Caco-2 (cell line): ENCODE measurements at places on chromosomes 6 and 20. TPM values are rescaled to one million over a fixed set of nuclear protein-coding genes. Genes with fewer than 3 reads are reported as not detected.

- DNase-seq = no peak
- no peak overlapping the region for H3K4me3 ChIP-seq
- H3K36me3 ChIP-seq = no peaks in the 10 kb centered on the region
- H3K4me1 ChIP-seq = no peaks in the 10 kb centered on the region
- H3K27me3 ChIP-seq = no peaks in the 10 kb centered on the region
Observed at GRCh38 chr6:99492092-99492491, 23.1 kb downstream of the USP45 start.

- no peak overlapping the region for H3K27ac ChIP-seq
- peaks cover 6% of the 10 kb centered on the region; the same call in 1 of the 2 replicates for H3K4me1 ChIP-seq
- H3K27me3 ChIP-seq = no peaks in the 10 kb centered on the region
- no peak for DNase-seq
- no peaks in the 10 kb centered on the region for H3K36me3 ChIP-seq
Observed at GRCh38 chr6:121630716-121631115, 195.3 kb downstream of the GJA1 start.

DNA sequence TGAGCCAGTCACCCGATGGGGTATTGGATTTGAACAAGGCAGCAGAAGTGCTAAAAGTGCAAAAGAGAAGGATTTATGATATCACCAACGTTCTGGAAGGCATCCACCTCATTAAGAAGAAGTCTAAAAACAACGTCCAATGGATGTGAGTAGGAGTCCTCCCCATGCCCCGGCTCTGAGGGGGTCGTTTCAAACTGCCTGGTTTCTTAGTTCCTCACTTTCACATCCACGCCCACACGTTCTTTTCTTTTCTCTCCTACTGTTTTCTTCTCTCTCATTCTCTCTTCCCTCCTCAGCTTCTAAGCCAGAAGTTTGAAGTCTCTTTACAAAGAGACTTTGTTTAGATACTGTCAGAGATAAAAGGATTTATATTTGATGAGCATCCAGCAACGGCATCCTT lies 53.0 kb upstream of the CDKAL1 start:
- no peak overlapping the region for H3K27ac ChIP-seq
- no peak for DNase-seq
- no peak overlapping the region for H3K4me3 ChIP-seq

DNA sequence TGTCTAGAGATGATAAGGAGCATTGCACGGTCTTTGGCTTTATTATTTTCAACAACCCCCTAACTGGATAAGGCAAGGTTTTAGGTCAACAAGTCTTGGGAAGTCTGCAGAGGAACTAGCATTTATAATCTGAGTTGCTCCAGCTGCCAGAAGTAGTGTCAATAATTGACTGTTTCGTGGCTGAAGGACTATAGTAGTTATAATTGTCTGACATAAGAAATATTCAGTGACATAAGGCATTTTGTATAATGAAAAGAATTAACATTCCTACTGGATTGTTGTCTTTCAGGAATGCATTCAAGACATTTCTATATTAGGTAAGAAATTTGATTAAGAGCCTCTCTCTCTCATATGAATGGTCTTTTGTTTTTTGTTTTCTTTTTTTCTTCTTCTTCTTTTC lies 136.9 kb upstream of the SGK1 start:
- no peak overlapping the region for H3K4me3 ChIP-seq
- H3K4me1 ChIP-seq = peaks cover 24% of the 10 kb centered on the region
- no peaks in the 10 kb centered on the region for H3K27me3 ChIP-seq
- no peaks in the 10 kb centered on the region for H3K36me3 ChIP-seq

GRCh38 chr20:57659517-57660180 lies 39.4 kb upstream of the ZBP1 start:
- no peaks in the 10 kb centered on the region for H3K27me3 ChIP-seq
- H3K27ac ChIP-seq = no peak overlapping the region
- no peaks in the 10 kb centered on the region for H3K4me1 ChIP-seq

DNA sequence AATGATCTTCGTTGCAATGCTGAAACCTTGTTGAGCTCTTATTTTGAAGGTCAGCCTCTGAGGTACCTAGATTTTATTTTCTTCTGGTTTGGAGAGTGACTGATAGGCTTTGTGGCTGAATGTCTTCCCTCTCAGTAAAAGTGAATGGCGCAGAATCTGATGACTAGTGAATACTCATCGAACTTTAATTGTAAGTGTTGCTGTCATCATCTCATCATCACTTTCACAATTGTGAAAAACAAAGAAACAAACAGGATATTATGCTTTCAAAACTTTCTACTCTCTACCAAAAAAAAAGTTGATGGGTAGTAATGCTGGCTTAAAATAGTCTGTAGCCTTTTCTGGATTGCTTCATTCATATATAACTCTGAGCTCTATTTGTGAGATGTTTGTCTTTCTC lies 239.5 kb upstream of the RAB32 start:
- no peak for DNase-seq
- H3K27me3 ChIP-seq = no peaks in the 10 kb centered on the region
- H3K4me1 ChIP-seq = no peaks in the 10 kb centered on the region

- no peak for DNase-seq
- H3K36me3 ChIP-seq = no peaks in the 10 kb centered on the region
- H3K4me1 ChIP-seq = no peaks in the 10 kb centered on the region
- no peak overlapping the region for H3K4me3 ChIP-seq
Observed at GRCh38 chr6:41878246-41878645, 16.9 kb downstream of the USP49 start.

DNA sequence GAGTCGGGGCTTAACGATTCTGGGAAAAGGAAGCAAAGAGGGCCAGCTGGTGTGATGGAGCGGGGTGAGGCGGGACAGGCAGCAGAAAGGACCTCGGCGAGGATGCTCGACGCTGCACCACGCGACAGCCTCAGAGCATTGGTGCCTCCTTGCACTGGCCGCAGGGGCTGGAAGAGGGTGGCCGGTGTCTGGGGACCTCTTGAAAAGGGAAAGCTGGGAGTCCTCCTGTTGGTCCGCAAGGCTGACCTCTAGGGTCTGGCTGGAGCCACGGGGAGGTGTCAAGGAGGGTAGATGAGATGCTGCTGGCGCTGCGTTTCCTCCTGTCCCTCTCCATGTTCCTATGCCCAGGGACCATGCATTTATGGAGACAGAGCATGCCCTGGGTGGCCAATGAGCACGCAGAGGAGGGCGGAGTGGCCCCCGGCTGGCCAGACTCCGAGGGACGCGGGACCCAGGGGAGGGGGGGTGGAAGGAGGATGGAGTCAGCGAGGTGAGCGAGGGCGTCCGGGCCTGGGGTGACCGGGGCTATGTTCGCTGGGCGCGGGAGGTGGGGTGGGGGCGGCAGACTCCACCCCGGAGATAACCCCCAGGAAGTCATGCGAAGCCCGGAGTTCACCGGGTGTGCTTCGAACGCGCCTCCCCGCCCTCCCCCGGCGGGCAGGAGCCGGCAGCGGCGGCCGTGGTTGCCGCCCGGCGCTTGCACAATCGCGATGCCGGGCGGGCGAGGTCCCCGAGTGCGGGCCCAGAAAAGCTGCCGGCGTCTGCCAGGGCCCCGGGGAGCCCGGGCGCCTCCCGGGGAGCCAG lies at the start of gene CYP24A1:
TSS of gene CYP24A1 (minus strand) at position 334 of the 804 bp plus-strand sequence. CDS start 407 bp downstream, outside the sequence.
- no peaks in the 10 kb centered on the region for H3K36me3 ChIP-seq
- H3K4me3 ChIP-seq = peak within 1 kb of the TSS; percentile 14
- peaks cover 13% of the 10 kb centered on the region for H3K27me3 ChIP-seq
- no peak within 1 kb of the TSS for H3K27ac ChIP-seq
- DNase-seq = no peak

- H3K4me3 ChIP-seq = no peak overlapping the region
- no peaks in the 10 kb centered on the region; the same call in 1 of the 2 replicates for H3K27me3 ChIP-seq
- DNase-seq = no peak
Observed at GRCh38 chr20:21682521-21682954, 22.9 kb upstream of the PAX1 start.

DNA sequence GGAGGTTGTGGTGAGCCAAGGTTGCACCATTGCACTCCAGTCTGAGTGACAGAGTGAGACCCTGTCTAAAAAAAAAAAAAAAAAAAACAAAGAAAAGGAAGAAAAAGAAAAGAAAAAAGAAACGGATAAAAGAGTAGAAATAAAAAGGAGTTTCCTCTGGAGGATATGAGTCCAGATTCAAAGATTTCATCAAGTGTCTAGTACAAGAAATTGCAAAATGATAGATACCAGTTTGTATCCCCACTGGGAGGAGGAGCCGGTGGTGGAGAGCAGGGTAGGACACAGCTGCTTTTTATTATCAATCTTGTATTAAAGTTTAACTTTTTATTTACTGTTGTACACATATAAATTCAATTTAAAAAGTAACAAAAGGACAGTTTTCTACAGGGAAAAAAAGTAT lies 113.9 kb downstream of the BMP7 start:
- H3K27me3 ChIP-seq = no peaks in the 10 kb centered on the region
- H3K27ac ChIP-seq = no peak overlapping the region
- no peaks in the 10 kb centered on the region for H3K36me3 ChIP-seq
- no peak overlapping the region for H3K4me3 ChIP-seq
- no peak for DNase-seq

DNA sequence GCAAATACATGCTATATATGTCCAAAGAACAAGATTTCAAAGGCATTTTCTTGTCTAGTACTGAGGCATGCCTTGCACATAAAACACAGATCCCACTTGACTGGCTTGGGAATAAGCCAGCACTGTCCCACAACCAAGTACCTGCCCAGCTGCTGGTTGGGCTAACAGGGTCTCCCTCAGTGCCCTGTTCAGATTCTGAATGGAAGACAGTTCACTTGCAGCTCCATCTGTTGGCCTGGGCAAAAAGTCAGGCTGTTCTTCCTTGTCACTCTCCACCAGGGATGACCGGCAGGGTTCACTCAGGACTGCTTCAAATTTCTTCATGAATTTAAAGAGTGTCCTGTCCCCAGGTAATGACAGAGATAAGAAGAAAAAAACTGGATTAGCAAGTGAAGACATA lies 44.4 kb upstream of the LYRM2 start:
- DNase-seq = no peak
- H3K27me3 ChIP-seq = no peaks in the 10 kb centered on the region
- no peak overlapping the region for H3K4me3 ChIP-seq

DNA sequence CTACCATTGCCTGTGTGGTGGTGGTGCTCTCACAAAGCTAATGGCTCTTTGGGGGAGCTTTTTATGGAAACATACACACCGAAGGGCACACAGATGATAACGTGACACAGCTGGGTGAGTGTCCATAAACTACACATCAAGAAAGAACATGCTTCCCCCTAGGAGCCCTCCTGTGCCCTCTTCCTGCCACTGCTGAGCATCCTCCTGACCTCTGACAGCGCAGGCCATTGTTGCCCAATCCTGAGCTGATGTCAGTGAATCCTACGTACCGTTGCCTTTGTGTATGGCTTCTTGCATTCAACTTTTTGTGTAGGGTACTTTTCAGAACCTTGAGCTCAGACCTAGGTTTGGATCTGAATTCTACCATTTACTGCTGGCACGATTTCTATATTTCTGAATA lies 65.8 kb upstream of the SLC22A1 start:
- no peaks in the 10 kb centered on the region for H3K27me3 ChIP-seq
- H3K27ac ChIP-seq = no peak overlapping the region
- H3K4me3 ChIP-seq = no peak overlapping the region
- no peaks in the 10 kb centered on the region for H3K4me1 ChIP-seq
- no peak for DNase-seq

GRCh38 chr20:54088430-54088829 lies 18.0 kb upstream of the BCAS1 start:
- peaks cover 6% of the 10 kb centered on the region; the same call in 1 of the 2 replicates for H3K4me1 ChIP-seq
- DNase-seq = no peak
- H3K27me3 ChIP-seq = no peaks in the 10 kb centered on the region
- no peak overlapping the region for H3K27ac ChIP-seq
- H3K4me3 ChIP-seq = no peak overlapping the region

- no peak overlapping the region for H3K4me3 ChIP-seq
- DNase-seq = no peak
- H3K4me1 ChIP-seq = peaks cover 8% of the 10 kb centered on the region; the same call in 1 of the 2 replicates
Observed at GRCh38 chr20:3161316-3162079, 1.8 kb upstream of the FASTKD5 start.

GRCh38 chr20:58160451-58161061 lies 67.9 kb downstream of the ANKRD60 start:
- no peaks in the 10 kb centered on the region for H3K4me1 ChIP-seq
- H3K27ac ChIP-seq = no peak overlapping the region
- H3K27me3 ChIP-seq = peaks cover 1% of the 10 kb centered on the region; the same call in 1 of the 2 replicates
- no peaks in the 10 kb centered on the region for H3K36me3 ChIP-seq
- DNase-seq = no peak
- no peak overlapping the region for H3K4me3 ChIP-seq

DNA sequence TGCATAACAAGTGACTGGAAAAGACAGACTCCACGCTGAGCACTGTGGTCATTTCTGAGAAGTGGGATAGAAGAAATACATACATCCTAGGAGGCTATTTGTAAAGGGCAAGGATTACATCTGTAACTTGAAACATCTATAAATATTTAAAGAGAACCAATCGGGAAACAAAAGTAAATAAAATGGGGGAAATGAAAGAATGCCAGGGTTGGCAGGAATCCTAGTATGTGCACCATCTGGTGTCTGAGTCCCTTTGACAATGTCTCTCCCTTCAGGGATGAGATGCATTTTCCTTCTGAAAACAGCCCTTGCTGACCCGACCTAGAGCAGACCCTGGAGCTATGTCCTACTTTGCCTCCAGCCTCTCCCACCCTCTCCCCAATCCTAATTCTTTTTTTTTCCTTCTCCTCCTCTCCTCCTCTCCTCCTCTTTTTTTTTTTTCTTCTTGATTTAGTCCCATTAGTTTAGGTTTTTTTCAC lies 53.2 kb downstream of the VSTM2L start:
- no peak overlapping the region for H3K27ac ChIP-seq
- H3K36me3 ChIP-seq = no peaks in the 10 kb centered on the region
- no peaks in the 10 kb centered on the region for H3K4me1 ChIP-seq
- no peak for DNase-seq
- H3K27me3 ChIP-seq = no peaks in the 10 kb centered on the region; the same call in 1 of the 2 replicates
- H3K4me3 ChIP-seq = no peak overlapping the region

DNA sequence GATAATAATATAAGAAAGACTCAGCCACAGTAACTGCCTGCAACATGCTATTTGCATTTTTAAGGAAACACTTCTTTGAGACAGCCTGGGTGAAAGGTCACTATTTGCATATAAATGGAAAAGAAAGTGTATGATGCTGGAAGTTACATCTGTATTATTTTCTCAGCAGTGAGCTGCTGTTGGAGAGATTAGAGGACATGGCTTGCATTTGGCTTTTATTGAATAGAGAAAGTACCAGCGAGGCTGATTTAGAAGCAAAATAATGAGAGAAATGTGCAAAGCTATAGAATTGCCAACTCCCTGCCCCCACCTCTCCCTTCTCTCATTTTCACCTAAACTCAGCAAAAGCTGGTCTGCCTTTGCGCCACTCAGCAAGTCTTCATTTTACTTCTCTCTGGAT lies 12.7 kb downstream of the MYT1 start:
- peaks cover 5% of the 10 kb centered on the region; the same call in 1 of the 2 replicates for H3K27me3 ChIP-seq
- no peak overlapping the region for H3K27ac ChIP-seq

DYNLT2 gene
- 2.4 and 2.6 TPM in 2 replicates for total RNA-seq

TSBP1 gene
- total RNA-seq = not detected in 2 replicates

BPIFB2 gene
- total RNA-seq = not detected in 2 replicates

SLC22A2 gene
- total RNA-seq = 0.19 TPM in 1 of 2 replicates, not detected in the other

SGK2 gene
- 5.2 and 6.6 TPM in 2 replicates for total RNA-seq

FRK gene
- total RNA-seq = 7.3 and 8.4 TPM in 2 replicates

DPPA5 gene
- total RNA-seq = not detected in 2 replicates

OR2H2 gene
- not detected in 2 replicates for total RNA-seq
